ENCODE measurements at places on chromosomes 1 and 21. TPM values are rescaled to one million over a fixed set of nuclear protein-coding genes. Genes with fewer than 3 reads are reported as not detected.

Gene CORT
- total RNA-seq, result 1.1 TPM

Gene OR2AK2
- not detected for total RNA-seq

Gene DNAI4
- 8.0 TPM for total RNA-seq

Gene LMOD1
- 190 TPM for total RNA-seq

Measured in prostate gland (tissue), 2 donors.